ENCODE measurements at places on chromosomes 5 and 9. TPM values are rescaled to one million over a fixed set of nuclear protein-coding genes. Genes with fewer than 3 reads are reported as not detected.

The DMAC1 gene
- 60.6 TPM for total RNA-seq

DNA sequence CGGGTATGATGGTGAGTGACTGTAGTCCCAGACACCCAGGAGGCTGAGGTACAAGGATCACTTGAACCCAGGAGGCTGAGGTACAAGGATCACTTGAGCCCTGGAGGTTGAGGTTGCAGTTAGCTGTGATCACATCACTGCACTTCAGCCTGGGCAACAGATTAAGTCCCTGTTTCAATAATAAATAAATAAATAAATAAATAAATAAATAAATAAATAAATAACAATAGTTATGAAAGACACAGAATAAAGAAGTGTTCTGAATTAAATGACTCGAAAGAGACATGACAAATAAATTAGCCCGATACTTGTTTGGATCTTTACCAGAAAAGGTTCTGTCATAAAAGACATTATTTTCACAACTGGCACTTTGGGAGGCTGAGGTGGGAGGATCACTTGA, 72.0 kb upstream of the SUSD1 start:
- no peak for DNase-seq

The FOXD4L5 gene
- 0.23 TPM for total RNA-seq

DNA sequence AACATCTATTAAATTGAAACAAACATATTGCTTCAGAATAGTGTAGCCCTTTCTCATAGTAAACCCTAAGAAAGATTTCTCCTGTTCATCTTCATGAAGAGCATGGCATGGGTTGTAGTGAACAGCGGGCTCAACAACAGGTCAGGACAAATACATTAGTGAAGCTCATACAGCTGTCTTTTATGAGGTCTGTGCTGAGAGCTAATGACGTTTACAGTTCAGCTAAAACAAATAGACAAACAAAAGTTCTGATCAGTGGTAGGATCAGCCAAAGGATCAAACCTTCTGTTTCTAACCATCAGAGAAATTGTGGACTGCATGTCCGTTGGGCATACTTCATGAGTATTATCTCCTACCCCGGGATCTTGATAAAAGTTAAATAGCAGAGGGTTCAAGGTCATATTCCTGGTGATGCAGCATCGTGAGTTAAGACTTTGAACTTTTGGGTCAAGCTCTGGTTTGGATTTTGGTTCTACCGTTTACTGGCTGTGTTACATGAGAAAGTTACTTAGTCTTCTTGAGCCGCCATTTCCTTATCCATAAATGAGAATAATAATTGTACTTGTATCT, 37.9 kb downstream of the ACO1 start:
- no peak for DNase-seq

The FAM81B gene
- total RNA-seq, result not detected

GRCh38 chr9:127833555-127833954, 20.9 kb downstream of the ENG start:
- DNase-seq, result no peak

- DNase-seq, result no peak
These were observed 16.5 kb downstream of the CSF2 start for GRCh38 chr5:132090107-132090506.

GRCh38 chr5:124963236-124963919, 216.9 kb upstream of the ZNF608 start:
- DNase-seq, result peak; percentile 73

- no peak for DNase-seq
These were observed 114.5 kb downstream of the RXRA start for GRCh38 chr9:134440636-134441226.

- peak; percentile 42 for DNase-seq
These were observed 118.5 kb downstream of the COL23A1 start for GRCh38 chr5:178471711-178472110.
